NCI-H2081 treated with DMSO at 0.1 percent for 48 hours (cell line): ENCODE measurements at places on chromosomes 1 and 21.

- no peak for DNase-seq
Observed at GRCh38 chr1:66535853-66536252, 1.9 kb downstream of the SGIP1 start.

DNA sequence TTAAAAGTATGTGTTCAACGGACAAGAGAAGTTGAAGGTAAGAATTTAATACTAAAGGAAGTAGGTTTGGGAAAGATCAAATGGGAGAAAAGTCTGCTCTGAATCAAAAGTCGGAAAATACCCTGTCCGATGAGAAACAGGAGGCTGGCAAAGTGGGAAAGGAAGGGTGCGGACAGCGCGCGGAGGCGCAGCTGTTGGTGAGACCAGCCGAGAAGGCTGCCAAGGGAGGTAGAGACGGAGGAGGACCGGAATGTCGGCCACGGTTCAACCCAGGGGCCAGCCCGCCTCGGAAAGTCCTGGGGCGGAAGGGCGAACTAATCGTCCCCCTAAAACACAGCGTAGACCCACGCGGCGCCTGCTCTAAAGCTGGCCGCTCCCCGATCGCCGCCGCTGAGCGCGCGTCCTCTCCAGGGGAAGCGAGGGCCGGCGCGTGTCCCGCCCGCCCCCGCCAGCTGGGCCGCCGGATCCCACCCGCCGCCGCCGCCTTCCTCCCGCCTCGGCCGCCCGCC is 639 bp upstream of the SPATA1 start:
- DNase-seq, result no peak

- no peak for DNase-seq
Observed at GRCh38 chr1:224640587-224640986, 24.5 kb downstream of the CNIH3 start.

GRCh38 chr1:32665915-32666314 is 14.9 kb downstream of the RBBP4 start:
- no peak for DNase-seq

GRCh38 chr1:178938101-178938958 is 67.5 kb upstream of the ANGPTL1 start:
- DNase-seq, result no peak
